Activated naive CD8-positive, alpha-beta T cell treated with anti-CD3 and anti-CD28 coated beads for 36 hours (primary cell): ENCODE measurements at places on chromosomes 11 and 22.

DNA sequence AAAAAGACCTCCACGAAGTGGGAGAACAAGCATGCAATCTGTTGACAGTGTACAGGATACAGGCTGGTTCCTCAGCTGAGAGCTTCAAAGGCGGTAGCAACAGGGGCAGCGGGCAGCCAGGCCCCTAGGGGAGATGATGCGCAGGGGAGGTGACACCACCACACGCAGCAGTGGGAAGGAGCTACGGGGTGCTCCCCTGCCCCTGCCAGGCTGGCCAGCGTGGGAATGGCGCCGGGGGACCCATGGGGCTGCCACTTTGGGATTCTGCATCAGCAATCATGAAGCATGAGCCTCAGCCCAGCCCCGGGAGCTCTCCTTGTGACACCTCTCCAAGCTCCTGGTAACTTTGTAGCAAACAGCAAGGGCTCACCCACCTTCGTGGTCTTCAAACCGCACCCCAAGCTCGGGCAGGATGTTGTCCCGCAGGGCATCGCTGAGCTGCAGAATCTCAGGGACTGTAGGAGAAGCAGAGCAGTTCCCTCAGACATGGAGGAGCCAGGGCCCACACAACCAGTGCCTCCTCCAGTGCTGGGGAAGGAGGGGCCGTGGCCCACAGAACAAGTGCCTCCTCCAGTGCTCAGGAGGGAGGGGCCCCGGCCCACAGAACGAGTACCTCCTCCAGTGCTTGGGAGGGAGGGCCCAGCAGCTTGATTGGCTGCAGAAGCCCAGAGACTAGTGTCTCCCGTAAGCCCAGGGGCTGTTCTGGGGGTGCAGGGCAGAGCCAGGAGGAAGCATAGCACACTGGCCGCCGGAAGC, 14.6 kb upstream of the NAP1L4 start:
- DNase-seq, result peak; percentile 68

DNA sequence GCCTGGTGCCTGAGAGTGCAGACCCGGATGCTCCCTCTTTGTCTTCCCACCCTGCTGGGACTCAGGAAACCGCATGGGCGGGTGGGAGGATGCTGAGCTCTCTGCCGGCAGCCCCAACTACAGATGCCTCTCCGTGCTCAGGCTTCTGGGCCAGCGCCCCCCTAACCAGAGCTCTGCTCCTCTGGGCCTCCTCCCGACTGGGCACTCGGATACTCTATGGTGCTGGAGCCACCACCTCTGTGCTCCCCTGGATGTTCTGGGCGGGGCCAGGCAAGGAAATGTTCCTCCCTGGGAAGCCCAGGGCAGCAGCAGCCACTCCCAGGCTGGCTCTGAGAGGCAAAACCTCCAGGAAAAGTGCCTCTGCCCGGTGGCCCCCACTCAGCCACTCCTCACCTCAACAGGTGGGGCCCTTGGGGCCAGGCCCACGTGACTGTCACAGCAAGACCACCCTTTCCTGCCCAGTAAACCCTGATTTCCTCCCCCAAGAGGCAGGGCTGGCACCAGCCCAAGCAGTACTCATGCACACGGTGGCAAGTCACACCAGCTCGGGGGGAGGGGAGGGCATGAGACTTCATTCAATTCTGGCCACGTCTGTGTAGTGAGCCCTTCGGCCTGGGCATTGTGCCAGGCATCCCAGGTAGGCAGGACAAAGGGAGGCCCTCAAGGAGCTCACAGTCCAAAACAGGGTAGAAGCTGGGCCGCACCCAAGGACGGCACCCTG, 54.7 kb upstream of the TCF20 start:
- no peak for DNase-seq

DNA sequence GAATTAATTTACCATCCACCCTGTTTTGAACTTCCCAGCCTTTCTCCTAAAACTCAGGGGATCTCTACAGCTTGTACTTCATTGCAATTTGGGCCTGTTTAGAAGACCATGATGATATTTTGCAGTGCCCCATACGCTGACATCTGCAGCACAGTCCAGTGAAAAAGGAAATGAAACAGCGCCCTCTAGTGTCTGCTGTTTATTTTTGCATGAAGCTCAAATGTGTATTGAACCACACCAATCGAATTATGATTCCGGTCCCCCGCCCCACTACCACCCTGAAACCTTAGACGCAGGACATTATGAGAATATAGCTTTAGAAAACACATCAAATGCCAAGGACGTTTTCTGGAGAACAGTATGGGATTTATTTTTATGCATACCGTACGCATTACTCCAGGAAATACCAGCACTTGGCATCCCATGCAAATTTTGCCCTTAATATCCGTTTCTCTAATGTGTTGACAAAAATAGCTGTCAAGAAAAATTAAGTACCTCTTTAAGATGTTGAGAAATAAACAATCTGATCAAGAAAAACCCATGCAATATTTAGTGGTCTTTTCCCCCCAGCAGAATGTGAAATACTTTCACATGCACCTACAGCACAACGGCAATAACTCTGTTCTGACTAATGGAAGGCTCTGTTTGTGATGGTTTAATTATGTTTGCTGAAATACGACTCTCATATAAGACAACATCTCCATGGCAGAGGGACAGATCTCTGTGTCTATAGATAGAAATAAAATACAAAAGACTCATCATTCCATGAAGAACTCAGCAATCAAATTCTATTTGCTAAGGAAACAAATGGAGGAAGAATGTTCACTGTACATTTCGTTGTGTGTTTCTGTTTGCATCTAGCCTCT, 93.9 kb downstream of the TECTA start:
- DNase-seq, result peak; percentile 29

- DNase-seq, result no peak
Observed at GRCh38 chr11:102384419-102385079, 37.5 kb downstream of the BIRC2 start.

DNA sequence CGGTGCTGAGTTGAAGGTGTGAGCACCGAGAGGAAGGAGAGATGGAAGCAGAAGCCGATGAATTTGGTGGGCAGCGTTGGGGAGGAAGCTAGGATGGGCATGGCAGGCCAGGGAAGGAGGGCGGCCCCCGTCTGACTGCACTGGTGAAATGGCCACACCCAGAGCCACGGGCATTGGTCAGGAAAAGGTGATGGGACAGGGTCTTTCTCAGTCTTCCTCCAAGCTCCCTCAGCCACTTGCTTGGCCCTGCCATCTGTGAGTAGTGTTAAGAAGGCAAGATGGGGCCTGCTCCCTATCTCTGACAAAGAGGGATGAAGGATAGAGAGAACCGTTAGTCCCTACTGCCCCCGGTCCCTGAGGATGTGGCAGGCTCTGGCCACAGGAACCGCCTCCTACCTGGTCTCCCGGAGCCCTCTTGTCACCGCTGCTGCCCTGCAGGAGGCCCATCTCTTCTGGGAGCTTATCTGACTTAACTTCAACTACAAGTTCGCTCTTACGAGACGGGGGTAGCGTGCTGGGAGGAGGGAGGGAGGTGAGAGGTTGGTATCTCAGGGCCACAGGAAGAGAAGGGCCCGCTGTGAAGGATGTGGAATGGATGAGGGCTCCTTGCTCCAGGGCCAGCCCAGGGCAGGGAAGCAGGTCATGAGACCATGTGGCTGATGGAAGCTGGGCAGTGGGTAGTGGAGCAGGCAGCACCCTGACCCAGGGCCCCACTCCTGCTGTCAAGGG, 6.8 kb downstream of the MCAM start:
- no peak for DNase-seq

GRCh38 chr22:28589102-28589750, 90.4 kb downstream of the TTC28 start:
- no peak for DNase-seq

GRCh38 chr11:16891165-16891564, 123.0 kb downstream of the PLEKHA7 start:
- DNase-seq, result no peak

- DNase-seq, result no peak
Observed at GRCh38 chr11:58616594-58616993, 5.9 kb upstream of the CNTF start.

- DNase-seq, result no peak
Observed at GRCh38 chr11:119782006-119782738, 53.2 kb upstream of the NECTIN1 start.

DNA sequence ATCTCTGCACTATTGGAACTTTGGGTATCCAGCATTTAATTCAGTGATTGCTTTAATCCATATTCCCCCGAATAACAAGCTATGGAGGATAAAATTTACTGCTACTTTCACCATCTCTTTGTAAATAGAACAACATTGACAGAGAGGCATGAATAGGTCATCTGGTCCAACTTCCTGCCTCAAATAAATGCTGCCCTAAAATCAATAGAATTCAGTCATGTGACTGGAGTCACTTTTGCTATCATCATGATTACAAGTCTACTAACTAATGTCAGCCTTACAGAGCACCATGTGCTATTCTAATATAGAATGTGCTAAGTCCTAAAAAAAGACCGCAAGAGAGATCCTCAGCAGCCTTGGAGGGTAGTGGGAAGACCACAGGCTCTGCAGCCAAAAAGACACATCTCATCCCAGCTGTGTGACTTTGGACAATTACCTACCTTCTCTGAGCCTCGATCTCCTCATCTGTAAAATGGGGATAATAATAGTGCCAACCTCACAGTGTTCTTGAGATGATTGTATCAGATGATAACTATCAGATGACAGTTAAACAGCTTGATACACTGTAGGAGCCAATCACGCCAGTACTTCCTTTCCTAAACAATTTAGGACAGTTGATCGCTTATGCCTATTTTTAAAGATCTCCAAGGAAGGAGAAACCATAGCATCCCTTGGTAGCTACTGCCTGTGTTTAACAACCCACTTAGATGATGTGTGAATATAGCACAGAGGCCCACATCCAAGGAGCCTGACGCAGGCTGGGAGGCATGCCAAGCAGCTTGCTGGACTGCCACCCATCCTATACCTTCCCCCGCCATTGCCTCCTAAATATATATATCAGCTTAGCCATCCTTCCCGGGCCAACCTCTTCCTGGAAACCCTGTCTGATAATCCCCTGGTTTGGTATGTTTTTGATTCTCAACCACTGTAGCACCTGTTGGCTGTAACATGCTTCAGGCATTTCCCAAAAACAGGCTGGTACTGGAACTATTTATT, 77.3 kb upstream of the PHF21A start:
- DNase-seq, result no peak

DNA sequence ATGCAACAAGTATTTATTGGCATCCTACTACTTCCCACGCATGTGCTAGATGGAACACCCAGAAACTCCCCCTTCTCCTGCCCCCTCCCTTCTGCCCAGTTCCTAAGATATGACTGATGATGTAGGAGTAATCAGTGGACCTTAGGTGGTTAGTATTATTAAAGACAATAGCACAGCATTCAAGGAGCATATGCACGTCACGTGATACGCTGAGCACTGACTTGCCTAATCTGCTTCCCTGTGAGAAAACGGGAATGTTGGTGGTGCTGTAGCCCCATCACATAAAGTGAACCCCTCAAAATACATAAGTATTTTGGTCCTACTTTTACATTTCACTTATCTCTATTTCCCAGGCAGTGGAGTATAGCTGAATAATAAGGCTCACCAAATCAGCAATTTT, 12.4 kb downstream of the DRD2 start:
- DNase-seq, result no peak

DNA sequence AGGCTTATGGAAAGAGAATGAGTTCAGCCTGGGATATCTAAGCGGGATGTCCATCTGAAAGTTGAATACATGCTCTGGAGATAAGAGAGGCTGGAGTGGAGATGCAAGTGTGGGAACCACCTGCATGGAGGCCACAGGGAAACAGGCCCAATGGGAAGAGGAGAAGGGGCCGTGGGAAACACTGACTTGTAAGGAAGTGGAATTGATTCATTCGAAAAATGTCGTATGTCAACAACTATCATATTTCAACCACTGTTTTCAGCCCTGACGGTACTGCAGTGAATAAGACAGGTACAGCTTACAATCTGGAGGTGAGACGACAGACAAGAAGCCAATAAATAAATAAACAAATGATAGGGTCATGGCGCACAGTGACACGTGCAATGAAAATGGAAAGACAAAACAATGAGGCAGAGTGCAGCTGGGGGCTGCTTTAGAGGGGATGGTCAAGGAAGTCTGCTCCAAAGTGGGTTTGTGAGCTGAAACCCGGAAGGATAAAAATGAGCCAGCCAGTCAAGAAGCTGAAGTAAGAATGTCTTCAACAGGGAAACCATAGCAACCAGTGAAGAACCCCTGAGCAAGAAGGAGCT, 35.9 kb downstream of the EFCAB6 start:
- no peak for DNase-seq

- DNase-seq, result no peak
Observed at GRCh38 chr11:111095327-111095726, 150.2 kb upstream of the POU2AF2 start.

DNA sequence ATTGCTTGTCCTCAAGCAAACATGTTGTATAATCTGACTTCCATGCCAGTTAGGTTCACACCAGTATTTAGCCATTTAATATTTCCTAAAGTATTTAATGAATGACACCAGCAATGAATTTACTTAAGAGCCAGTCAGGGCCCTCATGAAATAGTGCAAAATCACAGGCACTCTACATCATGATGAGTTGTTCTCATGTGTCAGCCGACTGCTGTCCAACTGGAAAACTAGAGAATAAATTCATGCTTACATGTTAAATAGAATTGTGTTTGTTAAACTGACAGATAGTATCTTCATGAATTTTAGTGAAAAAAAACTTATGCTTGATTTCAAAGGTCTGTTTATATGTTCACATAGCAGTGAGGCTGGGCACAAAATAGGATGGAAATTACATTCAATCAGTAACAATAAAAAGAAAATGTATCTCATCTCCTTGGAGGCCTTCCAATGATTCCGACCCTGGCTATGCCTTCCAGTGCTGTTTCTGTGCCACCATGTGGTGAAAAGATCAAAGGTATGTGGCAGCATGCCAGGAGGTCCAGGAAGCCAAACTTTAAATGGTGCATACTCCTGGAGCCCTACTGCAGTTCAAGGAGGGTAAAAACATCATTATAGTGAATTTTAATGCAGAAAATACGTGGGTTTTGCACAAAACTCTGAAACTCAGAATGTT, 45.2 kb downstream of the CTSC start:
- no peak for DNase-seq

- DNase-seq, result no peak
Observed at GRCh38 chr11:102393272-102393730, 46.3 kb downstream of the BIRC2 start.

DNA sequence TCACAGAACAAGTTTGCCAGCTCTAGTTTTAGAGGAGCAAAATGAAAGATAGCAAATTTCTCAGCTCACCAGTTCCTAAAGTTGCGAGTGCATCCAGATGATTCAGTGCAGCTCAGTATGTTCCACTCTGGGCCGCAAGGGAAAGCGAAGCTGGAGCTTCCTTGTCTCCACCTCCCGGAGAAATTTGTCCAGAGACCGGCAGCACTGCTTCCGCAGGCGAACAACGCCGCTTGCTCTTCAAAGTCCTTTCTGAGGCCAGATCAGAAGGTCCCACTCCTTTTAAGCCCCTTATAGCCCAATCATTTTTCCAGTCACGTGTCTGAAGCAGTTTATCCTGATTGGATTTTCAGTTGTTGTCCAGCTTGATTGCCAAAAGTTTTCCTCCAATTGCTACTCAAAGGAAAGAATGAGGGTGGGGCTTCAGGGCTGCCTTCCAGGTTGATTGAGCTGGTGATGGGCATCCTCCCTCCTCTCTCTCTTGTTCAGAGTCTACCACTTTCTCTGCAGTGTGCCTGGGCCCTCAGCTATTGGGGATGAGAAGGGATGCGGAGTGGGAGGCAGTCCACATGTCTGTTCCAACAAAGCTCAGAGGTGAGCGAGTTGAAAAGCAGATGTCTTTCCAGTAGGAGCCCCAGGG, at the start of gene ZNF280A:
Gene ZNF280A (minus strand): TSS at position 251 of the 637 bp plus-strand sequence. CDS start 4,640 bp downstream, outside the sequence.
- DNase-seq, result no peak

- peak; percentile 8 for DNase-seq
Observed at GRCh38 chr11:9516113-9516512, 55.3 kb downstream of the ZNF143 start.

- DNase-seq, result no peak
Observed at GRCh38 chr11:110772863-110773262, 60.6 kb upstream of the ARHGAP20 start.

GRCh38 chr11:133070791-133071190, 461.5 kb downstream of the OPCML start:
- DNase-seq, result no peak
